Thoracic aorta (tissue), 2 donors: ENCODE measurements at places on chromosomes 1 and 21. TPM values are rescaled to one million over a fixed set of nuclear protein-coding genes. Genes with fewer than 3 reads are reported as not detected.
A peak's percentile ranks its signal among the peaks of the same experiment; 100 is the strongest.

The DISP3 gene
- total RNA-seq, result not detected

The TEKT2 gene
- not detected for total RNA-seq

The FAM163A gene
- total RNA-seq, result not detected

The OR2L5 gene
- not detected for total RNA-seq

The YARS1 gene
- 62.5 TPM for total RNA-seq

DNA sequence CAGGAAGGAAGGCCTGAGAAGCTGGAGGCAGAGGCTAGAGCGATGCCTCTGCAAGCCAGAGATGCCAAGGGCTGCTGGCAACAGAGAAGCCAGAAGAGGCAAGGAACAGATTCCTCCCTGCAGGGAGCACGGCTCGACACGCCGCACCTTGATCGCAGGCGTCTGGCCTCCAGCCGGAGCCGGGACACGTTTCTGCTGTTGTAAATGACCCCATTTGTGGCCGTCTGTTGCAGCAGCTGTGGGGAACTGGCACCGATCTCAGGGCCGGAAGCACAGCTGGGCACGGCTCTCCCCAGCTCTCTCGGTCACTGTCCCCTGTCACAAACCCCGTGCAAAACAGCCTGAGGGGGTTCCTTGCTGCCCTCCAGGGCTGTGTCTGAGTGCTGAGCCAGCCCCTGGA lies 59.6 kb downstream of the SIK1 start:
- H3K4me1 ChIP-seq, result no peaks in the 10 kb centered on the region
- no peaks in the 10 kb centered on the region for H3K27me3 ChIP-seq
- H3K4me3 ChIP-seq, result no peak overlapping the region

DNA sequence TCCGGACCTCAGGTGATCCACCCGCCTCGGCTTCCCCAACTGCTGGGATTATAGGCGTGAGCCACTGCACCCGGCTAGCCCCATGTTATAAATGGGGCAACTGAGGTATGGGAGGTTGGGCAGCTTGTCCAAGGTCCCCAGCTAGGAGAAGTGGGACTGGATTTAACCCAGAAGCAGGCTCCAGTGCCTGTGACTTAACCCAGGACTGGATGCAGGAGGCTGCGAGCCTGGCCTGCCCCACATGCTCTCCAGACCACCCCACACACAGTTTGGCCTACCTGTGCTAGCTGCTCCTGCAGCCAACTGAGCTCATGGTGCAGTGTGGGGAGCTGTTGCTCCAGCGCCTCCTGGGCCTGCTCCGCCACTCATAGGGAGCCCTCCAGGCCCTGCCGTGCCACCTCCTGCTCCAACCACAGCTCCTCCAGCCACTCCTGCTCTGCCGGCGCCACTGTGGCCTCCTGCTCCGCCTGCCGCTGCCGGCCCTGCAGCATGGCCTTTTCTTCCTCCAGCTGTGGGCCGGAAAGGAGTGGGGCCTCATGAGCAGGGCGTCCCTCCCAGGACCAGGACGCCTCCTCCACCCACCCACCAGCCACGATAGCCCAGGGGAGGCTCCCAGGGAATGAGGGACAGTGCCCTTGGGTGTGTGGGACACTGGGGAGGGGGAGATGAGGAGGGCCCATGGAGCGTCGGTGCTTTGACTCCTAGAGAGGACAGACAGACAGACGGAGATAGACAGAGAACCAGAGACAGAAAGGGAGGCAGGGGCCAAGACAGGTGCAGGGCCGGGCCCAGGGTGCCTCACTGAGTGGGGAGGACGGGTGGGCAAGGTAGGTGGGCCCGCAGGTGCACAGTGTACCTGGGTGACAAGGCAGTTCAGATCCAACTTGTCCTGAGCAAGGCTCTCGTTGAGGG lies 12.4 kb upstream of the NBPF1 start:
- H3K36me3 ChIP-seq, result peaks cover 56% of the 10 kb centered on the region
- H3K4me1 ChIP-seq, result no peaks in the 10 kb centered on the region
- H3K4me3 ChIP-seq, result no peak overlapping the region
- DNase-seq, result no peak
- H3K27me3 ChIP-seq, result no peaks in the 10 kb centered on the region

DNA sequence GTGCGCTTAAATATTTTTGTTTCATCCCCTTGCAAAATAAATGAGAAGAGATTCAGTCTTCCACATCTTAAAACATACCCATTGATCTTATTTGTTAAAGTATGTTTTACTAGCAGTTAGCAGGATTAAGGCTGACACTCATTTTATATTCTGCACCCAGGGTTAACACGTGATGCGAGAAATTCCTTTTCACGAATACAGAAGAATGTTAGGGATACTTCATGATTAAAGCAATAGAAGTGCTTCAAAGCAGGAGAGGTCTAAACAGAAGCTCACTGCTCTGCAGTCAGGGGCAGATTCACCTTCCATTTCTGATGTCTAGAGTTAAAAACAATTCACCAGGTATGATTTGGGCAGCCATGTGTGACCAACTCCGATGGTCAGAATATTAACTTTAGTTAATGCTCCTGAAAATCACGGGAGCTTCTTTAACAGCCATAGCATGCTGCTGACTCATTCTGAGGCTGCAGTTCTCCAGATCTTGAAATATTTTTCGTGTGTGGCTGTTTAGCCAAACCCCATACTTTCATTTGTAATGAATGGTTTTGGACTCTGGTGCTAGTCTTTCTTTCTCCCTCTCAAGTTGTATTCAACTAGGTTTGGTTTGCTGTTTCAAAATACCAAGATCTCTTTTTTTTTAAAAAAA lies 19.7 kb downstream of the BCAR3 start:
- no peak for DNase-seq
- no peaks in the 10 kb centered on the region for H3K36me3 ChIP-seq
- peaks cover 39% of the 10 kb centered on the region for H3K4me1 ChIP-seq
- H3K27me3 ChIP-seq, result no peaks in the 10 kb centered on the region

DNA sequence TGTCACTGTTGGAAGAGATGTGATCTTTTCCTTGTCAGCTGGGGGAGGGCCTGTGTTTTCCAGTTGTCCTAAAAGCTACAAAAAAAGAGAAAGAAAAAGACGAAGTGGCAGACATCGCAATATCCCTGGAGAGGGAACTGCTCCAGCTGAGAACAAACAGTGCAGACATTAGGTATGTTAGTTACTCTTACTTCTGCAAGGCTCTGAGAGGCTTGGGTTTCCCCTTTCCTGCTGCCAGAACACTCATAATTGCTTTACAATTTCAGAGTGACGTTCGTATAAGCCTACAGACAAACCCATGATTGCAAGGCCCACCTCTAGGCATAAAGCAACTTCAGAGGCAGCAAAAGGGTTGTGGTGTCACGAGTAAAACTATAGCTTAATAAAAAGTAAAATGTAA lies 31.1 kb downstream of the CD160 start:
- H3K36me3 ChIP-seq, result peaks cover 53% of the 10 kb centered on the region
- DNase-seq, result no peak
- H3K4me1 ChIP-seq, result peaks cover 22% of the 10 kb centered on the region
- H3K27me3 ChIP-seq, result no peaks in the 10 kb centered on the region
- H3K27ac ChIP-seq, result no peak overlapping the region

DNA sequence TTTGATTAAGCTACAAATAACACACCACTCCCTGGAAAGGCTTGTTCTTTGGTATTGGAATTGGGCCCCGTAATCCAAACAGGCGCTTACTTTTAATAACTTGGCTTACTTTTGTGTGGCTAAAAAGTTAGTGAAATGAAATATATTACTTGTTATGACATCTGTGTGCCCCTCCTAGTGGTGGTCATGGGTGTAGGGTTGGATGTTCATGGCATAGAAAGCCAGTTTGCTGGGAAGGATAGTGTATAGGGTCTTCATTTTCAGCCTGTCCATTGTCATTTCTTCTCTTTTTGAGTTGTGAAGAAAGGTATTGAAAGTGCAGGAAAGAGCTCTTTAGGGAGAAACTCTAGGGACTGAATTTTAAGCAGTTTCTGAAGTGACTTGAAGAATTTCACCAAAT lies 5.9 kb downstream of the CDC14A start:
- H3K36me3 ChIP-seq, result no peaks in the 10 kb centered on the region
- DNase-seq, result no peak
- H3K4me1 ChIP-seq, result peaks cover 39% of the 10 kb centered on the region
- H3K4me3 ChIP-seq, result no peak overlapping the region

DNA sequence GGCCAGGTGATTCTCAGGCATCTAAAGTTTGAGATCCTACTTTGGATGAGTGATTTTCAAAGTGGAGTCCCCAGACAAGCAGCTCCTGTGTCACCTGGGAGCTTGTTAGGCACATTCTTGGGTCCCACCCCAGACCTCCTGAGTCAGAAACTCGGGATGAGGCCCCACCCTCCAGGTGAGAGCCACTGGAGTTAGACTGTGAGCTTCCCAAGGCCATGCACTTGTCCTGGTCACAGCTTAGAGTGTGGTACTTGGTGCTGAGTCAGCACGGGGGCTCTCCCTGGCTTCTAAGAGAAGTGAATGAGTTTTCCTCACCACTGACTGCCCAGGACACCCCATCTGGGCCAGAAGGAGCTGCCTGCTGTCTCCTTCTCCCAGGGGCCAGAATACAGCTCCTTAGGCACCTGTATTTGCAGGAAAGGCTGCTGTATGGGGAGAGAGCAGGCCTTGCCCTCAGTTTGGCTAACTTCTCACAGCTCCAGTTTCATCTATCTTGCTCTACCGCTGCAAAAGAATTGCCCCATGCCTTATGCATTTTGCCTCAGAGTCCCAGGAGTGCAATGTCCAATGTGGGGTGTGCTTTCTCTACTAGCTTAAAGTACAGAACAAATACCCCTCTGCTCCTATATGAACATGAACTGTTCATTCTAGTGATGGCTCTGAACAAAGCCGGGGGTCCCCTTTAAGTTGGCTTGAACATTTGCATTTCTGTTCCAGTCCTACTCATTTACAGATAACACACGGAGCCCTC lies 98.1 kb downstream of the PSMG1 start:
- H3K4me1 ChIP-seq, result peaks cover 78% of the 10 kb centered on the region
- DNase-seq, result no peak
- no peak overlapping the region for H3K4me3 ChIP-seq
- no peaks in the 10 kb centered on the region for H3K27me3 ChIP-seq
- H3K36me3 ChIP-seq, result no peaks in the 10 kb centered on the region
- peak overlapping the region; percentile 87 for H3K27ac ChIP-seq

GRCh38 chr1:9280015-9280860 lies 12.5 kb upstream of the SPSB1 start:
- no peak overlapping the region for H3K27ac ChIP-seq
- peak; percentile 57 for DNase-seq
- no peaks in the 10 kb centered on the region for H3K36me3 ChIP-seq
- peaks cover 56% of the 10 kb centered on the region for H3K4me1 ChIP-seq
- H3K4me3 ChIP-seq, result peak overlapping the region; percentile 53

- H3K4me3 ChIP-seq, result no peak overlapping the region
- H3K36me3 ChIP-seq, result no peaks in the 10 kb centered on the region
- H3K27me3 ChIP-seq, result no peaks in the 10 kb centered on the region
- no peak overlapping the region for H3K27ac ChIP-seq
- no peaks in the 10 kb centered on the region for H3K4me1 ChIP-seq
These were observed 132.0 kb upstream of the ZBTB40 start for GRCh38 chr1:22319608-22320007.

DNA sequence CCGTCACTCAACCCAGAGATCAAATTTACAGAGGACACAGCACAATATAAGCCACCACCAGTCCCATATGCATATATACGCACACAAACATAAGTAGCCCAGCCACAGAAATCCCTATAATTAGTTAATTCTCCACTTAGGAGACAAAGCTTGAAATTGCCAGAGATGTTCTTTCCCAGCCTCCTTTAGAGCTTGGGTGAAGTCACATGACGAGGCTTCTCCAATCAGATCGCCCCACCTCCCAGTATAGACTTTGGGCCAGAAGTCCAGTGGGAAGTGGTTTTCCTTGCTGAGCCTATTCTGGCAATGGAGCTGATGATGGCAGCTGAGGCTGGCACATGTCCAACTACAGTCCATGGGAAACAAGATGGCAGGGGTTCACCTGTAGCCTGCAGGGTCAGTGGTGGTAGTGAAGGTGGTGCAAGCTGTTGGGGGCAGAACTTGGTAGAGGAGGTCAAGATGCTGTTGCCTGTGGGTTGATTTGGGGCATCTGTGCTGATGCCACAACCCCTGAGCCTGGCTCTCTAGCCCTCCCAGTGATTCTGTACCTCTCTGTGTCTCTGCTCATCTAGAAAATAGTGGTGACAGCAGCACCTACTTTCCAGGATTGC lies 535.9 kb downstream of the MATN1 start:
- peaks cover 5% of the 10 kb centered on the region for H3K4me1 ChIP-seq
- no peak overlapping the region for H3K4me3 ChIP-seq
- H3K27me3 ChIP-seq, result no peaks in the 10 kb centered on the region
- DNase-seq, result no peak

GRCh38 chr1:220529521-220530020 lies 1.6 kb downstream of the MARK1 start:
- peak overlapping the region; percentile 92 for H3K27ac ChIP-seq
- H3K4me1 ChIP-seq, result peaks cover 6% of the 10 kb centered on the region
- no peaks in the 10 kb centered on the region for H3K27me3 ChIP-seq

GRCh38 chr1:93474321-93474720 lies 26.4 kb downstream of the FNBP1L start:
- H3K36me3 ChIP-seq, result no peaks in the 10 kb centered on the region
- H3K4me1 ChIP-seq, result peaks cover 5% of the 10 kb centered on the region
- H3K27ac ChIP-seq, result no peak overlapping the region
- no peaks in the 10 kb centered on the region for H3K27me3 ChIP-seq
- no peak for DNase-seq

DNA sequence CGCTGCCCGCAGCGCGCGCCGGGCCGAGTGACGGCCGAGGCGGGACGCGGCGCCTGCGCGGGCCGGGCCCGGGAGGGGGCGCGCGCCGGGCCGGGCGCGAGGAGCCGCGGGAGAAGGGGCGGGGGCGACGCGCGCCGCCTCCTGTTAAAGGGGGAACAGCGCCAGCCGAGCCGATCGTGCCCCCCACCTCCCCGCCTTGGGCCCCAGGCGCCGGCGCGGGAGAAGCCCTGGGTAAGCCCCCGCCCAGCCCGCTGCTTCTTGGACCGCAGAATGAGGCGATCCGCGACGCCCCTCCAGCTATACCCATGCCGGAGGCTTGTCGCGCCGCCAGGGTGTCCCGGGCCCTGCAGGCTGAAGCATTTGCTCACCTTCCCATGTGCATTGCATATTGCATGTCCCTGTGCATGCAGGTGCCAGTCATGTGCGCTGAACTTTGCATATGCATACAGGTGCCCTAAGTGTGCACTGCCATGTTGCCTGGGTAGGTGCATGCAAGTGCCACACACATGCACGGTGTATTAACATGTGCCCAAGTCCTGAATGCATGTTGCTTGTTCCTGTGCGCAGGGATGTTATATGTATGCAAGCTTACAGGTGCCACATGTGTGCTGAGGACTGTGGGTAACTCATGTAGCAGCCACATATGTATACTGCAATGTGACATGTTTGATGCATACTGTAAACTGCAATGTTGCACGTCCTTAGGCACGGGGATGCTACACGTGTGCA lies at the start of gene ADGRB2:
TSS of gene ADGRB2 (minus strand) at position 29 of the 729 bp plus-strand sequence. CDS start 7,119 bp downstream, outside the sequence.
- peaks cover 42% of the 10 kb centered on the region for H3K4me1 ChIP-seq
- no peak for DNase-seq
- H3K36me3 ChIP-seq, result no peaks in the 10 kb centered on the region
- no peak within 1 kb of the TSS for H3K27ac ChIP-seq

DNA sequence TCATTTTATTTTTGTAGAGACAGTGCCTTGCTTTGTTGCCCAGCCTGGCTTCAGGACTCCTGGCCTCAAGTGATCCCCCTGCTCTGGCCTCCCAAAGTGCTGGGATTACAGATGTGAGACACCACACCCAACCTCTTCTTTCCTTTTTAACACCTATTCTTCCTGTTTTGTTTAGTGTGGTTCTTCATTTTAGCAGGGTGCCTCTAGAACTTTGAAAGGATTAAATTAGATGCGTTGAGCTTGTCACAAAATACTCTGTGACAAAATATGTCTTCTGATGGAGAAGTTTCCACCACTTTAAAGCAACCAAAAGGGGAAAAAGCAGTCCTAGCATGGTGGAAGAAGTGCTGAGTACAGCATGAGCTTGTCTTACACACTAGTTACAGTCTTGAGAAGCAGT lies 42.0 kb downstream of the CDC14A start:
- no peak overlapping the region for H3K4me3 ChIP-seq
- no peaks in the 10 kb centered on the region for H3K27me3 ChIP-seq
- H3K27ac ChIP-seq, result no peak overlapping the region
- H3K4me1 ChIP-seq, result no peaks in the 10 kb centered on the region
